Activated CD4-positive, alpha-beta T cell treated with anti-CD3 and anti-CD28 coated beads for 24 hours (primary cell): ENCODE measurements at places on chromosomes 4 and X.

GRCh38 chrX:1246816-1247215 is 21.8 kb upstream of the CSF2RA start:
- peak; percentile 86 for DNase-seq

GRCh38 chrX:3154386-3154975 is 113.2 kb downstream of the ARSF start:
- DNase-seq = no peak

DNA sequence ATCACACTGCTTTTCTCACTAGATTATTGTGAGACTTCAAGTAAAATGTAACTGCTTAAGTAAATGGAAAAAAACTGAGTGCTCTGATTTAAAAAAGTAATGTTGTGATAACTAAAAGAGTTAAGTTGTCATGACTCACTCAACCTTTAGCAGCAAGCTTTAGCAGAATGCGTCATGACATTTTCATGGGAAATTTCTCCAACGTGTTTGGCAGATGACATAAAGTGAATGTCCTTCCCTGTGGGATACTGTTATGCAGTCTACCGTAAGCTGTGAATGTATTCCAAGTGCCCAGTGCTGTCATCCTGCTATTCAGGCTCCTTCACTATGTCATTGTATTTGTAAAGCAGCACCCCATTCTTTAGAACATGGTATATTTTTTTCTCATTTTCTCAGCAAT is 136.2 kb downstream of the CPXCR1 start:
- DNase-seq = no peak

- DNase-seq = no peak
These were observed 253.7 kb upstream of the TAPT1 start for GRCh38 chr4:16480011-16480410.

- DNase-seq = no peak
These were observed 184.8 kb downstream of the AMELX start for GRCh38 chrX:11478026-11478425.

DNA sequence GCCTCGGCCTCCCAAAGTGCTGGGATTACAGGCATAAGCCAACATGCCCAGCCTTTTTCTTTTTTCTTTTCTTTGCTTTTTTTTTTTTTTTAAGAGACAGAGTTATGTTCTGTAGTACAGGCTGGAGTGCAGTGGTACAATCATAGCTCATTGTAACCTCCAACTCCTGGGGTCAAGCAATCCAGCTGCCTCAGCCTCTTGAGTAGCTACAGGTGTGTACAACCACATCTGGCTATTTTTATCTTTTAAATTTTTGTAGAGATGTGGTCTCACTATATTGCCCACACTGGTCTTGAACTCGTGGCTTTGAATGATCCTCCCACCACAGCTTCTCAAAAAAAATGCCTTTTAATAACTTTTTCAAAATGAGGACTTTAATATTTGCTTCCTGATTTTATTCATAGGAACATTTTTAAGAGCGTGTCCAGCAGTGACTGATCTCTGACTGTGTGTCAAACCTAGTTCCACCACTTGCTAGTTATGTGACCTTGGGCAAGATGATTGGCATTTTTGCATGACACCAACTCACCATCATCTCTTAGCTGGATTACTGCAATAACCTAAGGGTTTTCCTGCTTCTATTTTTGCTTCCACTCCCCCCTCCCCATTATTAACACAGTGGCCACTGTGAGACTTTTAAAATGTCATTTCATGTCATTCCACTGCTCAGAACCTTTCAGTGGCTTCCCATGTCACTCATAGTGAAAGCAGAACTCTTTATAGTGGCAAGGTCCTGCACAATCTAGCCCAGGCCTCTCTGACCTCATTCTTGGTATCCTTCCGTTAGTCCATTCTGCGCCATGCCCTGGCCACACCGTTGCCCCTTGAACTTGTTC is 4.5 kb upstream of the TNIP3 start:
- DNase-seq = no peak

GRCh38 chrX:332916-333610 is 14.5 kb upstream of the GTPBP6 start:
- no peak for DNase-seq

DNA sequence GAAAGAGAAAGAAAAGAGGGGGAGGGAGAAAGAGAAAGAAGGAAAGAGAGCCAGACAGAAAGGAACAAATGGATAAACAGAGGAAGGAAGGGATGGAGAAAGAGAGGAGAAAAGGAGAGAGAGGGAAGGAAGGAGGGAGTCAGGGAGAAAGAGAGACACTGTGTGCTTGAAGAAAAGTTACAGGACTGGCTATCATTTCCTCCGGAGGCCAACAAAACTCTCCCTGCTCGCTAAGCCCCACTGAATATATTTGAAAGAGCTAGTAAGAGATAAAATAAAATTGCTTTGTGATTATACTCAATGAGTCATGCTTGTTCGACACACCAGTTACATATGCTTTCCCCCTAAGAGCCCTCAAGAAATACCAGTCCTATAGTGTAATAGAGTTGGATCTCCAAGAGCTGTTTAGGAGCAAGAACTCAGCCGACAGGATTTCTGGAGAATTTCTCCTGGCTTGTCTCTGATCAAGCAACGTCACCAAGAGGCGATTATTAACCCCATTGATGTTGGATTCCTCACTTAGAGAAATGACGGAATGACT is 102.2 kb downstream of the MXRA5 start:
- no peak for DNase-seq

DNA sequence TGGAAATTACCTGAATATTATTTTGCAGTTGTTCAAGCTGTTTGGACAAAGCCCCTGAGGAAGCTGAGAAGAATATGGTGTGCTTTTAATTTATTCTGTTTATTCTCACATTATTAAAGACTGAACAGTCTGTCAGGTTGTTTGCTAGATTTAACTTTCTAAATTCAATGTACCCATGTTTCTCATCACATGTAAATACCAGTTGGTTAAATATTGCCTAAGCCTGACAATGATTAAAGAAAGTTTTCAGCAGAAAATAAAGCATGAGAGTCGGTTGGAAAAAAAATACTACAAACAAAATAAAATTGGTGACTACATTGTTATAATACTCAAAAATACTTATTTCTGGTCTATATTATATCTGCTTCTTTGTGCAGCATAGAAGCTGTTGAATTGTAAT is 1974.7 kb downstream of the ARAP2 start:
- DNase-seq = no peak

DNA sequence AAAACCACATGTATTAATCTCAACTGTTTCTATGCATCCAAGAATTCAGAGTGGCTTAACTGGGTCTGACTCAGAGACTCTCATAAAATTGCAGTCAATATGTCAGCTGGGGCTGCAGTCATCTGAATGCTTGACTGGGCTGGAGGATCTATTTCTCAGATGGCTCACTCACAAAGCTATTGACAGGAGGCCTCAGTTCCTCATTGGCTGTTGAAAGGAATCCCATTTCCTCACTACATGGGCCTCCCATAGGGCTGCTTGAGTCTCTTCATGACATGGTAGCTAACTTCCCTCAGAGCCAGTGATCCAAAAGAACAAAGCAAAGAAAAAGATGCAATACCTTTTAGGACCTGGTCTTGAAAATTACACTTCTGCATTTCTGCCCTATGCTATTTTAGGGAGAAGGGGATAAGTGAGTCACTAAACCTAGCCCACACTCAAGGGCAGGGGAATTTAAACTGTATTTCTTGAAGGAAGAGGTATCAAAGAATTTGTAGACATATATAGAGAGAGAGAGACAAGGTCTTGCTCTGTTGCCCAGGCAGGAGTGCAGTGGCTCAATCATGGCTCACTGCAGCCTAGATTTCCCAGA is 9.8 kb downstream of the SCFD2 start:
- DNase-seq = no peak

GRCh38 chr4:53346920-53347852 is 18.7 kb downstream of the SCFD2 start:
- DNase-seq = no peak

- no peak for DNase-seq
These were observed 231.8 kb upstream of the AGA start for GRCh38 chr4:177673985-177674489.

DNA sequence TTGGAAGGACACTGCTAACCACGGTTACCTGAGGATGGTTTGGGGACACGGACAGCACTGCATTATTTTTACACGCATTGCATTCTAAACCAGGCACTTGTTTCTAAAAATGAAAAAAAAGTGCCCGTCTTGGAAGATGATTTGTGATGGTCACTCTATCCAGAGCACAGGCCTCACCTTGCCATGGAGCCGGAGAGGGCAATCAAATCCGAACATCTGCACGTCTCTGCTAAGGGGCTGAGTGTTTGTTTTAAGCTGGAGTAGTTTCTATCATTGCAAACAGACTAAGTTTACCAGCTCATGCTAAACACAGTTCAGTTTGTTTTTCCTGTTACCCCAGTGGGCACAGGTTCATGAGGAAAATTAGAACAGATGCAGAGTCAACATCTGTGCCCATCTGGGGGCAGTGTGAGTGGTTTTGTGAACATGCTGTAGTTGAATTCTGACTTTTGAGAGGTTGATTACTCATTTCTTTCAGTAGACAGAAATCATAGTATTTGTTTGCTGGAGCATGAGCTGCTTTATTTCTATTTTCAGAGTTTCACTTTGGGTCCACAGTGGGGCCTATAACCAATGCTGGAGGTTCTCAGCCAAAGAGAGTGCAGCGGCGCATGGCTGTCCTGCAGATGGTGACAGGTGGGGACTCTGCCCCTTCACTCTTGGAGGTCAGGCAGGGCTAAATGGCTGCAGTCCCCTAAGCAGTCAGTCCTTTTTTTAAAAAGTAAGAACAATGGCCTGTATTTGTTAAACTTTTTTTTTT is 65.4 kb upstream of the ENPP6 start:
- DNase-seq = no peak

- DNase-seq = no peak
These were observed 20.4 kb downstream of the MAML3 start for GRCh38 chr4:140133576-140133975.

DNA sequence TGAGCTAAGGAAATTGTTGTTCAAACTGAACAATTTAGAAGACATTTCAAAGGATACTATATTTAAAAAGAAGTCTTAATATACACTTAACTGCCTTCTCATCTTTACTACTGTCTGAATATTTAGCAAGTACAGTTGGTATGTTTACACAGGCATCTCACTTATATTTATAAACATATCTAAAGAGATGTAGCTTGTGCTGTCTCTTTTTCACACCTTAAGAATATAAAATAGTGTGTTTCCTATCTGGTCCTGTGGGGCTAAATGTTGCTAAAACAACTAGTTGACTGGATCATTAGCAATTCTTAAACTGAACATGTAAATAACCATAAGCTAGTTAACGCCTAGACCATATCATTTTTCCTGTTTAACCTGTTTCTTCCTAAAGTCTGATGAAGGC is 336.3 kb downstream of the PPP3CA start:
- no peak for DNase-seq

- DNase-seq = no peak
These were observed 13.8 kb upstream of the CFAP299 start for GRCh38 chr4:80321776-80322175.

- peak; percentile 98 for DNase-seq
These were observed at the start of gene AKAP17A for GRCh38 chrX:1591102-1591862. Gene AKAP17A (plus strand): TSS chrX:1591604. CDS start chrX:1593463, 1,859 bp downstream.

DNA sequence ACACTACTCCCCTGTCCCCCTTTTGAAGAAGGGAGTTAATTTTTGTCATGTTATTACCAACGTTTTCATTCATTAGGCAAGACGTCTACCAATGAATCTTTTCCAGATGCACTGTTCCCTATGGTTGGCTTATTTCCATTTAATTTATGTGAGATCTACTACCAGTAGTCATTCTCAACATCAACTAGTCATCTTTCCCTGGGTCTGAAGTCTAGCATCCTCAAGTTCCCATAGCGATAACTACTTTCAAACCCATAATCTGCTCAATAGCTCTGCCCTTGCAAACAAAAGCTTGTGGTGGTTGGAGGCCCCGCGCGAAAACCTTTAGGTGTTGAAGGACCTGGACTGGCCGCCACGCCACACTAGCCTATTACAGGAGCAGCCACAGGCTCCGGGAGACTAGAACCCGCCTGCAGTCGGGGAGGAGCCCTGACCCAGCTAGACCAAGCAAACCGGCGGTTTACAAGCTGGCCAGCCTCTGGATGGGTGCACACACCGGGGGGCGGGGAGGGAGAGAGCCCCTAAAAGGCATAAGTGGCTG is 746 bp downstream of the PPAT start:
- DNase-seq = no peak

DNA sequence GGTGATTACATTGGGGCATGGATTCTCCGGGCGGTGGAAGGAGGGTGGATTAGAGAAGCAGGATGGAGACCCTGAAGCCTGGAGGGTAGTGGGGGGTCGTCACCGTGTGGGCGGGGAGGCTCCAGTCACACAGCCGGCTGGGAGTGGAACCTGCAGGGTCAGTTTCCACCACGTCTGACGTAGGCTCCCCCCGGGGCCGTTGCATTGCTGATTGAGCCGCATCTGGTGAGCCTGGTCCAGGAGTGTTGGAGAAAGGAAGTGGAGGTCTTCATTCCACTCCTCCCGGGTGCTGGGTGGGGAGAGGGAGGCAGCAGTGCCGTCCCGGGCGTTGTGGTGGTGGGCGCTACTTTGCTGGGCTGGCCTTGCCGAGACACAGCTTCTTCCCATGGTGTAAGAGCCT is 28.1 kb downstream of the TBC1D14 start:
- no peak for DNase-seq

- DNase-seq = no peak
These were observed 380.1 kb downstream of the GASK1B start for GRCh38 chr4:157792716-157793115.

DNA sequence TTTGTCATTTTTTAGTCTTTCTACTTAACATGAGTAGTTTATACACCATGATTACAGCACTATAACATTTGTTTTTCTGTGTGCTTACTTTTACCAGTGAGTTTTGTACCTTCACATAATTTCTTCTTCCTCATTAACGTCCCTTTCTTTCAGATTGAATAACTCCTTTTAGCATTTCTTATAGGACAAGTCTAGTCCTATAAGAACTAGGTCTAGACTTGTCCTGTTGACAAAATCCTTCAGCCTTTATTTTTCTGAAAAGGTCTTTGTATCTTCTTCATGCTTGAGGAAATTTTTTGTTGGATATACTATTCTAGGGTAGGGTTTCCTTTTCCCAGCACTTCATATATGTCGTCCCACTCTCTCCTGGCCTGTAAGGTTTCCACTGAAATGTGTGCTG is 253.3 kb upstream of the ARHGAP24 start:
- no peak for DNase-seq

- no peak for DNase-seq
These were observed 521.5 kb downstream of the BCOR start for GRCh38 chrX:39576041-39576872.

GRCh38 chr4:40564815-40565483 is 64.7 kb downstream of the RBM47 start:
- DNase-seq = no peak

DNA sequence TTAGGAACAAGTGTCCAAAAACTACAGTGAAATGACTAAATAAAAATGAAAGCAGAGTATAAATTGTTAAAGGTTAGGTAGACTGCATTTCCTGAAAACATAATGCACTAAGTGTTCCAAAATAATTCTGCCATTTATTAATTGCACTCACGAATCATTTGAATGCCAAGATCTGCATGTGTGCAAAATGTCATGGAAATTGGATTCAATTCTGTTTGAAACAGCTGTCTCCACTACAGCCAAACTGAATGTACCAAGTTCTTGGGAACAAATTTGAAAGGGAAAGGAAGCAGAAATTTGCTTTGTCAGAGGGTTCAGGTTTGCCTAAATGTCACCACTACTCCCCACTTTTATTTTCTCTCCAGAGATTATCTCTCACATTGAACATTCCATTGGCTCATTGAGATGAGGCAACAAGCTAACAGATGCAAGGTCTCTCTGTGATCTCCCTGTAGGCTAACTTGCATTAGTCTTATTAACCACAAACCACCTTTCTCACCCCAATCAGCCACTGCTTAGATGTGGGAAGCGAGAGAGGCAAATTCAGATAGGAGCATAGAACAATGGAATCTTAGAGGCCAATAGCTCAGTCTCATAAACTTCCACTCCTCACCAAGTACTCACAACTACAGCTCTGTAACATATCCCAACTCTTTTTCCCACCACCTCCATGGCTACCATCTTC is 226.6 kb downstream of the KDR start:
- DNase-seq = no peak
